Pulmonary artery endothelial cell (primary cell): ENCODE measurements at places on chromosomes 3 and 15. TPM values are rescaled to one million over a fixed set of nuclear protein-coding genes. Genes with fewer than 3 reads are reported as not detected.

Gene IL5RA
- total RNA-seq: not detected in 2 replicates

Gene FETUB
- total RNA-seq: not detected in 2 replicates

Gene GOLGA6L7
- not detected in 2 replicates for total RNA-seq

Gene SLC24A5
- total RNA-seq: not detected in 2 replicates

Gene CADPS
- total RNA-seq: not detected in 2 replicates

Gene MAPKBP1
- 18.5 and 25.2 TPM in 2 replicates for total RNA-seq

Gene TLR9
- total RNA-seq: 0.04 TPM in 1 of 2 replicates, not detected in the other

Gene CHRNB4
- total RNA-seq: not detected in 2 replicates

GRCh38 chr3:20375302-20375701, 189.3 kb upstream of the SGO1 start:
- DNase-seq: no peak

- no peak for DNase-seq
Observed at GRCh38 chr3:84836961-84837360, 121.8 kb upstream of the CADM2 start.

- peak; percentile 5 for DNase-seq
Observed at GRCh38 chr15:79339588-79340314, 28.8 kb downstream of the TMED3 start.

GRCh38 chr3:127660621-127661251, 12.0 kb upstream of the ABTB1 start:
- no peak for DNase-seq

DNA sequence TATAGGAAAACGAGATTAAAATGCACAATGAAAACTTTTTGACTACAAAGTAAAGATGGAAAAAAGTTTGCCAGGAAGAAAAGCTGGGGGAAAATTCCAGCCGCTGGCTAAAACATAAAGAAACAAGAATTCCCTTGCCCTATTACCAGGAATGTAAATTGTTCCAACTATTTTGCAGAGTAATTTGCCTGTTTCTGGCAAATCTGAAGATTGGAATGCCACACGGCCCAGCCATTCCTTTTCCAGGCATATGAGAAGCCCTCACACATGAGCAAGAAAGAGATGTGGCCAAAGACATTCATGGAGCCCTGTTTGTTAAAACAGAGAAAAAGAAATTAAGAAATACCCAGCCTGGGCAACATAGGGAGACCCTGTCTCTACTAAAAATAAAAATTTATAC, 8.4 kb upstream of the GATA2 start:
- no peak for DNase-seq

- no peak for DNase-seq
Observed at GRCh38 chr3:136658946-136659682, 93.1 kb downstream of the STAG1 start.

GRCh38 chr3:27923349-27924068, 201.4 kb upstream of the EOMES start:
- DNase-seq: no peak

DNA sequence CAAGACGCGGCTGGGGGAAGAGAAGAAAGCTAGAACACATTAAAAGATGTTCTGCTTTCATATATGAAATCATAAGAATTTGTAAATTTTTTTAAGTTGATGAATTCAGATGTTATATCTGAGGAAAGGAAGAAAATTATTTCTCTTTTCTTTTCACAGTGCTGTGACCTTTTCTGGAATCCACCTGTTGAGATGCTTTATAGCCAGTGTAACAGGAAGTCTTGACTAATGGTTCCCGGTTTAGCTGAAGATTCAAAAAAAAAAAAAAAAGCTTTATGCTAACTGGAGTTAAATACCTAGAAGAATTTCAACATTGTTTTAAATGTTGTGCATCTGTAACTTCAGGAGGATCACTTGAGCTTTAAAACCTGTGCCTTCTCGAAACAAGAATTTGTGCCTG, 9.9 kb downstream of the GTPBP8 start:
- no peak for DNase-seq

GRCh38 chr3:134312072-134312872, 61.6 kb upstream of the RYK start:
- DNase-seq: no peak

DNA sequence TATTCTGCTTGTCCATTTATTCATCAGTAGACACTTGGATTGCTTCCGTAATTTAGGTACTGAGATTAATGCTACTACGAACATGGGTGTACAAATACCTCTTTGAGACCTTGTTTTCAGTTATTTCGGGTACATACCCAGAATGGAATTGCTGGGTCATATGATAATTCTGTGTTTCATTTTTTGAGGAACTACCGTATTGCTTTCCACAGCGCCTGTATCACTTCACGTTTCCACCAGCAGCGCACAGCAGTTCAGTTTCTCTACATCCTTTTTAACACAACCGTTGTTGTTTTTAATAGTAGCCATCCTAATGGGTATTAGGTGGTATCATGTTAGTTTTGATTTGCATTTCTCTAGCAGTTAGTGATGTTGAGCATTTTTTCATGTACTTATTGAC, 9.5 kb downstream of the PAK2 start:
- no peak for DNase-seq

DNA sequence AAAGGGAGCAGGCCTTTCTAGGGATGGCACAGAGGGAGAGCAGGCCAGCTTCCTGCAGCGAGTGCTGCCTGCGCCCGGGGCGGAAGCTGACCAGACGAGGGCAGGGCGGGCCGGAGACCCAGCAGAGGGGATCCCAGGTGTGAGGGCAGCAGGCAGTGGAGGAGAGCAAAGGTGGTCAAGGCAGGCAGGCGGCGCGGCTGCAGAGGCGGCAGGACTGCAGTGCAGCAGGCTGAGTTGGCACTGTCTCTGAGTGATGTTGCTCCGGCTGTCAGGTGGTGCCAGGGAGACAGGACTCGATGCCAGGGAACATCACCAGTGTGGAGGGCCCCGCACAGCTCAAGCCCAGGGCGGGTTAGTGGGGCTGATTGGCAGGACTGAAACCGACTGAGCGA, 22.3 kb upstream of the PLXNA1 start:
- no peak for DNase-seq

GRCh38 chr15:70097321-70098152, at the start of gene TLE3:
Gene TLE3, minus strand, starts transcription at chr15:70097917. Its CDS starts 1,119 bp downstream, at chr15:70096798.
- peak; percentile 95 for DNase-seq

DNA sequence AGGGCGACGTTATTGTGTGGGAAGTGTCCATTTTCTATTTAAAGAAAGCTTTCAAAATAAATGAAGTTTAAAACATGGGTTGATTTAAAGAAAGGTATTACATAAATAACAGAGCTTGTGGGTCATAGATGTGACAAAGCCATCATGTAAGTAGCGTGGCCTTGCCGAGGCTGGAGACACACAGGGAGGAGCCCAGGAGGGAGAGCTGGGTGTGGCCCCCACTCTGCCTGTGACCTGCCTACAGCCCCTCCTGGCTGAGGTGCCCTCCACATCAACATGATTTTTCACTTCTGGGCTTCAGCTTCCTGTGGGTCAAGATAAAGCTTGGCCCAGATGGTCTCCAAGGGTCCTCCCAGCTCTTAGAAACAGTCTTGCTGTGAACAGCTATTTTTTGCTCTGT, 12.5 kb upstream of the MGLL start:
- no peak for DNase-seq

- DNase-seq: no peak
Observed at GRCh38 chr3:12622335-12622734, 41.6 kb downstream of the RAF1 start.

DNA sequence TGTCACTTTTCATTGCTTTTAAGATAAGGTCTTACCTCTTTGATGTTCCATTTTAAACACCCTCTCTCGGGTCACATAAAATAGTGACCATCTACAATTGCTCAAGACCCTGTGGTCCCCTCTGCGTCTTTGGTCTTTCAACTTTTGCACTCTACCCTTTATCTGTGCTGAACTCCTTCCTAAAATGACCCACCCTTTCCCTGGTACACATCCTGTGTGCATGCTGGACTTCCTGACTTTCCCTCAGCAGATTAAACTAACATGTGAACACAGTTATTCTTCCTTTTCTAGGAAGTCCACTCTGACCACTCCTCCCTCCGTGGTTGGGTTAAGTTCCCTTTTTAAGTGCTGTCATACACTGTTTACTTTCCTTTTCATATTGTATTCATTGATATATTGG, 414.2 kb downstream of the GABRB3 start:
- DNase-seq: no peak

- no peak for DNase-seq
Observed at GRCh38 chr3:100761211-100761942, 52.1 kb downstream of the TFG start.

DNA sequence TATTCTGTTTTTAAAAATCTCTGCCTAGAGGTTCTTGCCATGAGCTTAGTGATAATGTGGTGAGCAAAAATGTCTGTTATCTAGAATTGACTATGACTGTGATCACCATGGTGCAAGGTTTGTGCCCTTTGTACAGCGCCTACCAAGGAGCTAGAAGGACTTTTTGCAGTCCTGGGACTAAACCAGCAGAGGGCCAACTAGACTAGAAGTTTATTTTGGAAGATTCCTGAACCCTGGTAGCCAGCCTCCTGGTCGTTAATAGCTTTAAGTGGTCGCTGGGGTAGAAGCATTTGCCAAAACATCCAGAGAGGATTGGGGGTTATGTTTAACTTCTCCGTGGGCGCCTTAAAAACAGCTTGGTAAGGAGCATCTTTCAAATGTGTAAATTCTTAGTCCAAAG, 7.8 kb downstream of the SCG5 start:
- no peak for DNase-seq

DNA sequence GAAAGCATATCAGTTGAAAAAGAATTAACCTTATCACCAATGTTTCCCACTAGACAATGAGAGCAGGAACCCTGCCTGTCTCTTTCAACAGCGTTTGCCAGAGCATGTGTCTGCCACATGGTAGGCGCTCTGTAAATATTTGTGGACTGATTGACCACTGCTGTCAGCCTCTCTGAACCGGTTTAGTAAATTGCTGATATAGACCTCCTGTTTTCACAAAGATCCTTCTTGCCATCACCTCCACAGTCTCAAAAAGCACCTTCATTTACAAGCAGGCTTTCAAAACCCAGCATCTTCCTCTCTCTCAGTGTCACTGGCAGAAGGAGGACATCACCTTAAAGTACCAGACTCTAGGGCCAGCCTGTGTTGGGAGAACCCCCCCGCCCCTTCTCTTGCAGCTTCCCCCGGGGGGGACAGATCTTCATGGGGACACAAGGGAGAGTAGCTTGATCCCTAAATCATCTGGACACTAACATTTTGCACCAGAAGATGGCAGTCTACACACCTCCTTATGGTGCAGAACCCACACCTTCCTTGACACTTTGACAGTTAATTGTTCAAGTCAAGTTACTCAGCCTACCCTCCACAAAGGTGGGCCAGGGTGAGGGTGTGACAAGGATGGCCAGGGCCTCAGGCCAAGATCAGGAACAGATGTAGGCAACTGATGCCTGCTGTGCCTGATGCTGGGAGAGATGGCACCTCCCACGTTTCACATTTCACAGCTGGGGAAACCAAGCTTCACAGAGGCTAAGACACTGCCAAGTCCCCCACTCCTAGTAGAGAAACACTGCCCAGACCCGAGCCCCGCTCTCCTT, 37.8 kb upstream of the USP3 start:
- DNase-seq: no peak

- no peak for DNase-seq
Observed at GRCh38 chr3:132625613-132626012, 28.5 kb downstream of the ACKR4 start.
